ENCODE measurements at places on chromosomes 5 and 9. TPM values are rescaled to one million over a fixed set of nuclear protein-coding genes. Genes with fewer than 3 reads are reported as not detected.

DNA sequence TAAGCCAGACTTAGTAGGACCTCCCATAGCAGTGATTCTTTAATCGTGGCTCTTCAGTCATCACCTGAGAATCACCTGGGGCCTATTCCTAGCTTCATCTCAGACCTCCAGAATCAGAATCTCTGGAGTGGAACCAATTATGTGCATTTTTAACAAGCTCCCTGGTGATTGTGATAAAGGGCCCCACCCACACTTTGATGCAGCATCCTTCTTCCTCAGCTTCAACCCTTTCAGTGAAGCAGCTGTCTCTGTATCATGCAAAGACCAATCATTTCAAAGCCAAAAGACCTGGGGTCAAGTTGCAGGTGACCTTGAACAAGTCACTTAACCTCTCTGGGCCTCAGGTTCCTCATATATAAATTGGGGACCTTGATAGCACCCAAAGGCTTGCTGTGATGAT, 17.1 kb downstream of the FBXO10 start:
- DNase-seq: no peak

GRCh38 chr5:93130624-93131490, 450.2 kb downstream of the NR2F1-AS1 start:
- DNase-seq: no peak

DNA sequence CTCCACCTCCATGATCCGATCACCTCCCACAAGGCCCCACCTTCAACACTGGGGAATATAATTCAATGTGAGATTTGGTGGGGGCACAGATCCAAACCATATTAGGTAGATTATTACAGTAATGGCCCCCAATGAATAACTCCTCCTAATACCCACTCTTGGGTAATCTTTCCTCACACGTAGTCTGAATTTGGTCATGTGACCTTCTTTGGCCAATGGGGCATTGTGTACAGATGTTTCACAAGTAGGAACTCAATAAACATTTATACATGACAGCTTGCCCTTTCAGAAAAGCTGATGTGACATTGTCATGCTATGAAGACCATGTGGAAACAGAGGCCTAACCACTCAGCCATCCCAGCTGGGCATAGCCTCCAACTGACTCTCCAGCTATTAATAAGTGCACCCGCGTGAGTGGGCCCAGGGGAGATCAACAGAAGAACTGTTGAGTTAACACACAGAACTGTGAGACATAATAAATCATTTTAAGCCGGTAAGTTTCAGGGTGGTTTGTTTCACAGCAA, 10.6 kb downstream of the GPR150 start:
- DNase-seq: no peak

POU5F2 gene
- total RNA-seq: 1.6 TPM

ASTN2 gene
- total RNA-seq: 1.3 TPM

DNA sequence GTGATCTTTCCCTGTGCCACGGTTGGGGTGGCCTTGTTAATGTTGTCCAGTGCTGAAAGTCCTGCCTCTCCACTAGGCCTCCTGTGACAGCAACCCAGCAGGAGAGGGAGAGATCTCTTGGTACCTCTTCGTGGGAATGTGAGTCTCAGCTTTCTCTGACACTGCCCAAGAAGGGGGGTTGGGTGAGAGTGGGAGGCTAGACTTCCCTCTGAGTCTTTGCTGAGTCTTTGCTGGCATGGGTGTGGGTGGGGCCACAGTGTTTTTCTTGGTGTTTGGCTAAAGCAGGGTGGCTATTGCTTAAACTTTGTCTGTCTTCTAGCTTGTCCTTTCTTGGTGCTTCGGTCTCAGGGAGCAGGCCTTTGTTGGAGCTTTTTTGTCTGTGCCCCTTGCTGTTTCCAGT, 145.6 kb downstream of the GNA14 start:
- DNase-seq: no peak

DNA sequence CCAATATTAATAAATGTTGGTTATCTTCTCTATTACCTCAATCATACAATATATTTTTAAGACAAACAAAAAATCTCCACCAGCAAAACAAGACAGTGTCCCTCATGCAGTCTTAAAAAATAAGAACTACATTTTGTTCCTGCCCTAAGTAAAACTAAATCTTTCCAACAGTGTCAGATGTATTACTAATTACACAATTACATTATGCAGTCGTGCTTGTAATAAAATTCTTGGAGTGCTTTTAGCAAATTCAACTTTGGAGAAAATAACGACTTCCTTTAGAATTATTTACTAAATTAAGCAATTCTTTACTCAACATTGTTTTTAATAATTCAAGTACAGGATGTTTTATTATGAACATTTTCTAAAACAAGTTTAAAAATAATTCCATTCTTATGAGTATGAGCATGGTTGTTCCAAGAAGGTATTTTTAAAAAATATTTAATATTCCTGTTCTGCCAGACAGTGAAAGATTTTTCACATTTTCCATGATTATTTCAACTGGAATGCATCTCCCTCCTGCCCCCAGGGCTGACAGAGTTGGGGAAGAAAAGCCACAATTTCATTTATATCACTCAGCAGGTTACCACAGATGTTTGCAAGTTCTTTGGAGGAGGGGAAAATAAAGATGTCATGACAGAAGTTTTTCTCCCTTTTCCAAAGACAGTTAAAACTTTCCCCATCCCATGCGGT, 137.9 kb downstream of the FAM114A2 start:
- no peak for DNase-seq

GFI1B gene
- 72.4 TPM for total RNA-seq

- DNase-seq: no peak
These were observed 270.1 kb upstream of the PTGER4 start for GRCh38 chr5:40409601-40410000.

SPAAR gene
- total RNA-seq: under 0.01 TPM
